Stimulated activated CD8-positive, alpha-beta memory T cell treated with anti-CD3 and anti-CD28 coated beads, Interleukin-15, amount 100 ng/mL, for 48 hours (primary cell): ENCODE measurements at places on chromosomes 4 and X.

GRCh38 chrX:38154340-38154739 is 66.3 kb downstream of the SRPX start:
- no peak for DNase-seq

- DNase-seq, result no peak
These were observed 117.6 kb downstream of the TSPAN5 start for GRCh38 chr4:98540803-98541202.

GRCh38 chr4:55884093-55884850 is 30.8 kb downstream of the EXOC1 start:
- DNase-seq, result no peak

DNA sequence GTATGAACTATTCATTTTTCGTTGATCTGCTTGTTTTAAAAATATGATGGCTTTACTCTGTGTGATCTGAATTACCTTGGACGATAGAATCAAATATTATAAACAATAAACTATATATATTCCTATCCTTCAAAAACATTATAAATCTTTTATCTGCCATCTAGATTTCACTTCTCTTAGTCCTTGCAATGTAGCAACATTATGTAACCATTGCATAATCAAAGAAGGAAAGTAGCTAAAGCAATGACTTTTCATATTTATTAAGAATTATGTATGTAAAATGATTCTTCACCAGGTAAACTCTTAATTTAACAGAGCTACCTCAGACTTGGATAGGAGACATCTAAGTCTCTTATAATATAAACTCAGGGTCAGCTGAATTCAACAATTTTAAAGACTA is 210.5 kb downstream of the ADAMTS3 start:
- no peak for DNase-seq

DNA sequence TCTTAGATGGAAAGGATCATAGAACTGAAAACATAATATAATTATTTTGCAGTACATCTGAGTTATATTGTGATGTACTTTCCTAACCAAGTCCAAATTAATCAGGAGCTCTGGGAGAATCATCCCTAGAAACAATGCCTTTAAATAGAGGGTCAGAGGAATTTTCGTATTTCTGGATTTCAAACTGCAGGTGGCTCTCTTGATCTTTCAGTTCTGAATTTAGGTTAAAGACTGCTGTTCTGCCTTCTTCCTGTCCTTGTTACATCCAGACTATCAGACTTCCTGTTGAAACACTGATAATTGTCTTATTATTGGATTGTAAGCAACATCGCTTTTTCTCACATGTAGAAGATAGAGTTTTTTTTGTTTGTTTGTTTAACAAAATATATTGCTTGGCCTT is 142.7 kb downstream of the RPA4 start:
- no peak for DNase-seq

- no peak for DNase-seq
These were observed 890.4 kb downstream of the SH3BGRL start for GRCh38 chrX:82092307-82092706.

- no peak for DNase-seq
These were observed 534.6 kb upstream of the FAM241A start for GRCh38 chr4:111610681-111611080.

DNA sequence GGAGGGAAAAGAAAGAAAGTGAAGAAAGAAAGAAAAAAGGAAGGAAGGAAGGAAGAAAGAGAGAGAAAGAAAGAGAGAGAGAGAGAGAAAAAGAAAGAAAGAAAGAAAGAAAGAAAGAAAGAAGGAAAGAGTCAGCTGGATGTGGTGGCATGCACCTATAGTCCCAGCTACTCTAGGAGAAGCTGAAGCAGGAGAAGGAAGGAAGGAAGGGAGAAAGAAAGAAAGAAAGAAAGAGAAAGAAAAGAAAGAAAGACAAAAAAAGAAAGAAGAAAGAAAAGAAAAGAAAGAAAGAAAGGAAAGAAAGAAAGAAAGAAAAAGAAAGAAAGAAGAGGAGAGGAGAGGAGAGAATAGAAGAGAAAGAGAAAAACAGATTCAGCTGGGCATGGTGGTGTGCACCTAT is 44.3 kb upstream of the ERVMER34-1 start:
- no peak for DNase-seq

DNA sequence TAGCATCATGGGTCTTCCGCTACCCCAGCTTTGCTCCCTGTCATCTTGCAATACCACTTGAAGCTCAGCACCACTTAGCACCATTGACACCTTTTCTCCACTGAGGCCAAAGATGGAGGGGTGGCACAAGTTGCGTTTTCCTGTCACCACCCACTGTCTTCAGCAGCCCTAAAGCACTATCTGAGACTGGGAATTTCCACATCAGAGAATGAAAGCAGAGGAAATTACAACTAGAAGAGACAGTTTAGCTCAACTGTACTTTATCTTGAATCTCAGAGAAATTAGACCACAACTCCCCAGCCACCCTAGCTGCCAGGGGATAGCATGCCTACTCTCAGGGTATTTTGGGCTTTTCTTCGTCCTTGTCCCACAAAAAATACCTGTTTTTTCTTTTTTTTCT is 111.0 kb downstream of the DDIT4L start:
- no peak for DNase-seq

- no peak for DNase-seq
These were observed 307.3 kb downstream of the RAPGEF2 start for GRCh38 chr4:159410076-159410777.

- DNase-seq, result no peak
These were observed 23.9 kb upstream of the ANOS1 start for GRCh38 chrX:8755813-8756212.

- no peak for DNase-seq
These were observed 12.7 kb upstream of the PAQR3 start for GRCh38 chr4:78951862-78952472.

DNA sequence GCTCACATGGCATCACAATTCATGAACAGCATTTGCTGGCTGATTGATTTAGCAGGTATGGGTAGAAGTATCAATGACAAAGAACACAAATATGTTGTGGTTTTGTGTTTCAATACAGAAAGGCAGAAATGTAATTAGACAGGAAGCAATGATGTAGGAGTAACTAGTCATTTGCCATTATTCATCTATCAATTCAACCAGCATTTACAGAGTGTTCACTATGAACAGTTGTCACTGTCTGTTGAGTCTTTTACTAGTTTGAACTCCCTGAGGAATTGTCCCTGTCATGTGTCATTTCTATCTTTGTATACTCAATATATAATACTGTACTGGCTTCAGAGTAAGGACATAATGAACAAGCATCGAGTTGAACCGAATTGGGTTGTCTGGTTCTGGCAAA is 51.5 kb upstream of the ARHGAP24 start:
- DNase-seq, result no peak

GRCh38 chrX:115553171-115553570 is 7.8 kb upstream of the PLS3 start:
- DNase-seq, result no peak

GRCh38 chrX:110145854-110146253 is 142.9 kb downstream of the TMEM164 start:
- DNase-seq, result no peak

- DNase-seq, result no peak
These were observed 58.1 kb upstream of the TMSB15B start for GRCh38 chrX:103904301-103904700.

DNA sequence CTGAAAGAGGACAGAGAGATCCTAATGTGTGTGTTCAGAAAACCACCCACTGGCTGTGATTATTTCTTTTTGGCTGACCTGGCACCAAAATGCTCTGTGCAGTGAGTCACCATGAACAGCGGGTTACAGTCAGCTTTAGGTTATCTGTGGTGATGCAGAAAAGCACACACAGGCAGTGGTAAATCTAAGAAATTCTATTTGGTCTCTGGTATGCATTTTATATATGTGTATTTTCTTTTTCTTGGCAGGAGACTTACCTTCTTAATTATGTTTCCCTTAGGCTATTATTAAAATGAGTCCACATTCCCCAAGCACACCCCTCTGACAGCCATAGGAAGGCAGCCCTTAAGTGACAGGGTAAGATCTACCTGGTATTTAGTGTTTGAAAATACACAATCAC is 79.1 kb upstream of the TFDP3 start:
- DNase-seq, result no peak

- no peak for DNase-seq
These were observed 5.1 kb downstream of the MED28 start for GRCh38 chr4:17619416-17620105.

GRCh38 chr4:123106747-123107146 is 184.3 kb upstream of the NUDT6 start:
- no peak for DNase-seq

- DNase-seq, result no peak
These were observed 158.4 kb upstream of the SLC7A11 start for GRCh38 chr4:138400543-138400942.

GRCh38 chr4:168304744-168305459 is 13.7 kb downstream of the DDX60 start:
- DNase-seq, result no peak

GRCh38 chr4:127138586-127138985 is 494.2 kb upstream of the INTU start:
- DNase-seq, result no peak

DNA sequence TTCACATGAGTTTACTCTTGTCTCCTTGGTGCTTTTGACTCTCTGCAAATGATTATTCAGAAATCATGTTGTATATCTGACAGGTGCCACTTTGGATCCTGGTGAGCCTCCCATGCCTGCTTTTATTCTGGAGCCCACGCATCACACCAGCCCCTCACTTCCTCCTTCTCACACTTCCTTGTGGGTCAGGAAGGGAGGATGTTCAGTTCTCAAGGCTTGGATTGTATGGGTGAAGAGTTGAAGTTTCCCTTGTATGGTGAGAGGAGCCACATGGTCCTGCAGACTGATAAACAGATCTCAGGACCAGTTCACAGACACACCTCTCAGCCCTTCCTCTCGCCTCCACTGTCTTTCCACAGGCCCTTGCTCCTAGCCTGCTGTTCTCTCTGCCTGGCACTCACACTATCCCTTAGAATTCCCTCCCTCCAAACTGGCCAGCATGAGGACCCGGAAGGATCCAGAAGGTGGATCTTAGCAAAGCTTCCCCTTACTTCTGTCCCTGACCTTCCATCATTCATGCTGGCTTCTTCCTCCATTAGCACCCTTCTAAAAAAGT is 92.1 kb downstream of the STK32B start:
- DNase-seq, result no peak

- no peak for DNase-seq
These were observed 512 bp upstream of the ANTXR2 start for GRCh38 chr4:80073473-80074008.

DNA sequence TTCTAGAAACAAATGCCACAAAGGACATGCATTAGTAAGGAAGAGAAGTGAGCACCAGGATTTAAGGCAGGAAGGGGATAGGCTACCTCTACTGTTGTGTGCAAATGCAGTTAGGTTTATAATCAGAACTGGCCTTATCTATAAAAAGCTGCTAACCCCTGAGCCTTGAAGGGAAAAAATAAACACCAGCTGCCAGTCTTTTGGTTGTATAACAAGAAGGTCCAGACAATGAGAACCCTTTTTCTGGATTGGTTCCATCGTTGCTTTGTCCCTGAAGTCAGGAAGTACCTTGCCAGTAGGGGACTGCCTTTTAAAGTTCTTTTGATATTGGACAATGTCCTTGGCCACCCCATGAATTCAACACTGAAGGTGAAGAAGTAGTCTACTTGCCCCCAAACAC is 126.7 kb upstream of the OTUD4 start:
- no peak for DNase-seq

DNA sequence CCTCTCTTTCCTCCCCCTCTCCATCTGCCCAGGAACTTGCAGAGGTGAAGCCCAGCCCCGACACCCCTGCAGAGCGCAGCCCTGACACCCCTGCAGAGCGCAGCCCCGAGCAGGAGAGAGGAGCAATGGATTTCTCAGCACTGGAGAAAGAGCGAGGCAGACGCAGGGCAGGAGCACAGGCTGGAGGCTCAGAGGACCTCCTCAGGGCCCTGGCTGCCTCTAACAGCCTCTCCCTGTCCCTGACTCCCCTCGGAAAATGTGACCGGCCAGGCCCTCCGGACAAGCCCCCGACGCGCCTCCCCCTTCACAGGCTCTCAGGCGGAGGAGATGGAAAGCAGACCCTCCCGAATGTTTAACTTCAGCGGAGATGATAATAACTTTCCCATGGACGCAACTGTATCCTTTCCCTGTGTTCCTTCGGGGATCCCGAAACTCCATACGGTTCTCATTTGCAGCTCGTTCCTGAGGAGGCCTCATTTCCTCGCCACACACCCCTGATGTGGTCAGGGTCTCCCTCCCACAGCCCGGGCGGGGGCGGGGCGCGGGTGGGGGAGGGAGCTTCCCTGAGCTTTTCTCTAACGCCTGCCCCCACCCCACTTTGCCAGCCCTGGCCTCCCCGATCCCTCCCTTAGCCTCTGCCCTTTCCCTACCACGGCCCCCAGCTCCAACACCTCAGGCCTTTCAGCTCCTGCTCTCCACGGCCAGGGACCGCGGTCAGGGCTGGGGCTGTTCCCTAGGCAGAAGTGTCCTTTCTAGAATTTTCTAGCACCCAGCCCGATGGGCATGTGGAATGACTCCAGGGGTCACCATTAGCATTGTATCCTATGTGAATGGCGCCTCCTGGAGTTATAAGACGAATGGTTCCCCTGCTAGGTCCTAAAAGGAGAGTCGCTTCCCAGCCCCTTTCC is 201.1 kb upstream of the BCOR start:
- no peak for DNase-seq

GRCh38 chr4:128286474-128287058 is 1.0 kb downstream of the PGRMC2 start:
- no peak for DNase-seq
